ENCODE measurements at places on chromosomes 6 and 20. TPM values are rescaled to one million over a fixed set of nuclear protein-coding genes. Genes with fewer than 3 reads are reported as not detected.
A peak's percentile ranks its signal among the peaks of the same experiment; 100 is the strongest.

- H3K4me3 ChIP-seq: no peak overlapping the region
- no peaks in the 10 kb centered on the region for H3K27me3 ChIP-seq
- no peak overlapping the region for H3K27ac ChIP-seq
- H3K4me1 ChIP-seq: no peaks in the 10 kb centered on the region
Measured at GRCh38 chr6:160222491-160222890, 36.1 kb downstream of the SLC22A2 start.

DNA sequence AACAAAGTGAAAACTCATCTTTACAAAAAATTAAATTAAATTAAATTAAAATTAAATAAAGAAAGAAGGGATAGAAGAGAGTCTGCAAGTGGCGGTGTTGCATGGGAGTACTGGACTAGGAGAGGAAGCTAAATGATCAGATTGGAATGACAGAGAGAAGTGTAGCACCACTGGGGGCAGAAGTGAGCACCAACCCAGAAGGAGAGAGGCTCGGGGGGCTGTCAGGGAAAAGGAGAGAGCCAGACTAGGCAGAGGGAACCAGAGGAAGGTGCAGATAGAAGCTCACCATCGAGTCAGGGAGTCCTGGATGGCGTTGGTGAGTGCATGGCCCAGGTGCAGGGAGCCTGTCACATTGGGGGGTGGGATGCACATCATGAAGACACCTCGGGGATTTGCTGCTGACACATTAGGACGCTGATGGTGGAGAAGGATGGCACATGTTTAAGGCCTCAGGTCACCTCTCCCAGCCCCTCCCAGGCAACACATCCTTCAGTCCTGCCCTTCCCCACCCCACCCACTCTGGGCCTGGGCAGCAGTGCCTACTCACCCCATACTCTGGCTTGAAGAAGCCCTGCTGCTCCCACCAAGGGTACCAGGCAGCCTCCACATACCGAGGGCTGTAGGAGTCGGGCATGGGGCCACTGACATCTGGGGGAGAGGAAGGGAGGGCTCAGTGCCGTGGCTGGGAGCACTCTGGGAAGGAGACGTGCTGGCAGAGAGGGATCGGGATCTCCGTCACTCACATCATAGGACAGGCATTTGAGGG is 4.0 kb downstream of the VARS1 start:
- peak; percentile 64 for DNase-seq
- no peak overlapping the region for H3K4me3 ChIP-seq
- H3K27ac ChIP-seq: peak overlapping the region; percentile 66
- H3K4me1 ChIP-seq: no peaks in the 10 kb centered on the region

GRCh38 chr6:142879076-142879475 is 65.9 kb downstream of the HIVEP2 start:
- H3K4me1 ChIP-seq: no peaks in the 10 kb centered on the region
- H3K36me3 ChIP-seq: no peaks in the 10 kb centered on the region
- H3K27ac ChIP-seq: no peak overlapping the region
- DNase-seq: no peak
- no peak overlapping the region for H3K4me3 ChIP-seq
- no peaks in the 10 kb centered on the region for H3K27me3 ChIP-seq

- H3K36me3 ChIP-seq: no peaks in the 10 kb centered on the region
- no peak for DNase-seq
- H3K27me3 ChIP-seq: no peaks in the 10 kb centered on the region
- no peak overlapping the region for H3K27ac ChIP-seq
Measured at GRCh38 chr20:42836339-42836738, 353.4 kb downstream of the PTPRT start.

DNA sequence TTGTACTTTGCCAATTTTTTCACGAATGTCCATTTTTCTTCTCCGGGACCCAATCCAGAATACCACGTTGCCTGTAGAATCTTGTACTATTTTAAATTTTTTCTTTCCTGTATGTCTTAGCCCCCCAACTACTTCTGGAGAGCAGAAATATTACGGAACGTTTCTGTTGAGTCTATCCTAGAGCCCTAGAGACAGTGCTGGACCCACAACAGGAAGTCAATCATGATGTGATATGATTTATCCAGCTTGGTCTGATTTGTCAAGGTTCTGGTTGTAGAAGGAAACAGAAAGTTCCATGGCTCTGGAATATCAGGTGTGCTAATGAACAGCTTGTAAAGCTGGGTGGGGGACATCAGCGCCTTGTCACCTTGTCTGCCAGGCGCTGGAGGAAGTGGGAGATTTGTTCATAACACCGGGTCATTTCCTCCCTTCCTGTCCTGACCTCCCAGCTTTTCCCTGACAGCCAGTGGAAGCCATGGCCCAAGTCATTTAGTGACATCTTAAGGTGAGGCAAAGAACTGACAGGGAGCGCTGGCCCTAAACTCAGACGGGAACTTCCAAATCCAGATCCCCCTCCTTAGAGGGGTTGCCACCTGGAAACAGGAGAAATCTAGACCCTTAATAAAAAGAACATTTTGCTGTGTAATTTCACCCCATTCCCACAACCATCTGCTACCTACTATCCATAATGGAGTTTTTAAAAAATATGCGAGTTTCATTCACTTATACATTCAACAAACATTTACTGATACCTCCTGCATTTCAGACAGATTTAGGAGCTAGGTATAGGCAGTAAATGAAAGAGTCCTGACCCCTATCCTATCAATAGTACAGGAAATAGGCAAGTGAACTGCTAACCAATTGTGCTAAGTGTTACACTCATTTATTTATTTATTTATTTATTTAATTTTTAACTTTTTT is 130.5 kb downstream of the ZFP64 start:
- H3K4me3 ChIP-seq: no peak overlapping the region
- DNase-seq: no peak
- H3K27me3 ChIP-seq: no peaks in the 10 kb centered on the region
- no peaks in the 10 kb centered on the region for H3K4me1 ChIP-seq
- no peak overlapping the region for H3K27ac ChIP-seq

- H3K4me3 ChIP-seq: no peak overlapping the region
- H3K4me1 ChIP-seq: no peaks in the 10 kb centered on the region
- H3K27ac ChIP-seq: no peak overlapping the region
- H3K27me3 ChIP-seq: no peaks in the 10 kb centered on the region
- no peak for DNase-seq
Measured at GRCh38 chr20:54069501-54069971, 858 bp downstream of the BCAS1 start.

FAM83C gene
- not detected for total RNA-seq

SCAND1 gene
- total RNA-seq: 40.1 TPM

TRDN gene
- total RNA-seq: 1.6 TPM

FRMD1 gene
- not detected for total RNA-seq

ZSWIM3 gene
- total RNA-seq: 3.3 TPM

KIF25 gene
- not detected for total RNA-seq

All from uterus (tissue), 4 donors.